NCI-H1930 (cell line): ENCODE measurements at places on chromosomes 6 and 20.

GRCh38 chr6:46440641-46441040 is 50.6 kb downstream of the RCAN2 start:
- DNase-seq, result no peak

GRCh38 chr20:35604449-35604747 is 11.2 kb upstream of the SPAG4 start:
- DNase-seq, result peak; percentile 33

DNA sequence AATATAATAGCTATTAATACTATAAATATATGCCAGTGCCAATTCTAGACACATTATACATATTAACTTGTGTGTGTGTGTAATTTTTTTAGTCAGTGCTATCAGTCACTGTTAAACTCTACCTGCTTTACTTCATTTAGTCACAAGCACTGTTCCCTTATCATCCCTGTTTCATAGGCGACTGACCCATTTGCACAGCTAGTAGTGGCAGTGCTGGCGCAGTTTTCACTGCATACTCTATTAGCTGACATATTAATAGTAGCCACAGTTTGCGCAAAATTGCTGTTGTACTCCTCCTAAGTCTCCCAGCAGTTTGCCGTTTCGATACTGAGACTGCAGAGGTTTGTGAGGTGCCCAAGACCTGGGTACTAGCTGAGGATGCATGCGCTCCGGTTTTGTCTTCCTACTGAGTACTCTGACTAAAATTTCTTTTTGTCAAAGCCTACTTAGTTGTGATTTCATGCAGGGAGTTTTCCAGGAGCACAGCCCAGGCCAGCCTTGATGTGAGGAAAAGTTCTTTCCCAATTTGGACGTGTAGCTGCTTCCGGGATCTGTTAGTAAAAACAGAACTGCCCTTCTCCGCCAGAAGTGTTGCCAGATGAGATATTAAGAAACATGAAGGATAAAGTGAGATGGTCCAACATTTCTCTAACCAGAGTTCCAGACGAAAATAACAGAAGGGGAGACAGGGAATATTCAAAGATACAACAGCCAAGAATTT is 5.6 kb downstream of the BAG2 start:
- DNase-seq, result no peak

- no peak for DNase-seq
Measured at GRCh38 chr6:166752097-166752496, 125.0 kb upstream of the RPS6KA2 start.

- DNase-seq, result no peak
Measured at GRCh38 chr6:17361013-17361412, 32.4 kb upstream of the CAP2 start.

GRCh38 chr20:20366876-20367574 is 879 bp upstream of the INSM1 start:
- peak; percentile 80 for DNase-seq

DNA sequence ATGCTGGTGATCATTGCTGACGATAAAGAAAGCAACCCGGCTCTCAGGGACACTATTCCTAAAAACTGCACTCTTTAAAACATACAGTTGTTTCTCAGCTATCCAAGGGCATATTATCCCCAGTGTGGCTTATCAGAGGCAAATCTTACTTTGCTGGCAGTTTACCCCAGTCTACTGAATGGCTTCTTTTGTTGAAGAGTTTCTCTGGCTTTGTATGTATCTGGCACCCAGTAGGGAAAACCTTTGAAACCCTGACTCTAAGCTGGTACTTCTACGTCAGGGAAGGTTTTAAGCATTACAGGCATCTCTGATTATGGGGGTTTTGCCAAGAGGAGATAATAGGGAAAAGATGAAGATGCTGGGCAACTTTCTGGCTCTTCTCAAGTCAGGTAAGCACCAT is 637.6 kb upstream of the CHD6 start:
- no peak for DNase-seq

DNA sequence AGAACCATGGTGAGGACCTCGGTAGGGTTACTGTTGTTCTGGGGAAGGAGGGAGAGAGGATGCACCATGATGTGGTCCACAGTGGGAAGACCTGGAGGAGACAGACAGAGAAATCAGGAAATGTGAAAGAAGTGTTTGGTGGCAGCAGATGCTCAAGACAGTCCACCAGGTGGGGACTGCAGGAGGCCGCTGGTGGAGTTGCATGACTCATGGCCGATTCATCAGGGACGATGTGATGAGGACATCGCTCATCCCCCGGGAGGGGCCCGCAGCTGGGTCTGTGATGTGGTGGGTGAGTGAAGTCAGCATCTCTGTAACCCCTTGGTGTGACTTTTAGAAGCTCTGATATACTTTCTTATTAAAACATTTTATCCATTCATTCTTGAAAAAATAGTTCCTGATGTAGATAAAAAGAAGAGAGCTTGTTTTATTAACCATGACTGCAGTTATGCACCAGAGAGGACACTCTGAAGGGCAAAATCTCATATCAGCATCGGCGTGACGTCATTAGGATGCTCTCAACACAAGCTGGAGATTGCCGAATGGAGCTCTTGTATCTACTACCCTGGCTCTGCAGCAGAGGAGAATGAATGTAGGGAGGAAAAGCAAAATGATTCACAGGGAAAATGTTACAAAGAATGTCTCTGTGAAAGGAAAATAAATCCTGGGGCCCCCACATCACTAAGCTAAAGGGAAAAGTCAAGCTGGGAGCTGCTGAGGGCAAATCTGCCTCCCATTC is 71.2 kb downstream of the RAMACL start:
- DNase-seq, result no peak

DNA sequence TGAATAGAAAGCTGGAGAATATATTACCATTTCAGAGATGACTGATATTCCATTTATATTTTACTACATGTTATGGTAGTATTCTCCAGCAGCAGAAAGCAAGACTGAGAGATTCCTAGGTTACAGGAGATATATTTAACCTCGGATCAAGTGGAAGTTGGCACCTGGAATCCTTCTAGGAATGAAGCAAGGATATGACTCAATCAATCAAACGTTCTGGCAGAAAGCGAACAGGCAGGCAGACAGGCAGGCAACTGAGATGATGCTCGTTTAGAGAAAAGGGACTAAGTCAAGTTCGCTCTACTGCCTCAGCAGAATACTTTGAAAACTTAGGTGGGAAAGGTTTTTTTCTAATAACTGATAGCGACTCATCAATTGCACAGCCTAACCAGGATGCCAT is 46.2 kb downstream of the PAK5 start:
- no peak for DNase-seq

- DNase-seq, result no peak
Measured at GRCh38 chr6:144139817-144140216, 10.5 kb upstream of the STX11 start.

DNA sequence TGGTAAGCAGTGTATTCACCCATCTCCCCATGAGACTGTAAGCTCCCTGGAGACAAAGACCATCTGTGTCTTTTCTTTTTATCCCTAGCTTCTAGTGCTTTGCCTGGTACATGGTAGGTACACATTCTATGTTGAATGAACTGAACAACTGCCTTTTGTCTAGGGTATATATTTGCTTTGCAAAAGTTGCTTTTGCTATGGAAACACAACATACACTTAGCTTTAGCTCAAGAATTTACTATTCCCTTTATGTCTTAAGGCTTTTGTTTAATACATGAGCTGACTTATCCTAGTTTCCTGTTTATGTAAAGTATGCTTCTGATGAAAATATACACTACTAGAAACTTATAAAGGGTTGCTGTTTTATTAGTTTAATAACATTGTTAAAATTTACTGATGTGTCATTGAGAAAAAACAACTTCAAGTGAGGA is 198.2 kb downstream of the PRL start:
- DNase-seq, result peak; percentile 22

DNA sequence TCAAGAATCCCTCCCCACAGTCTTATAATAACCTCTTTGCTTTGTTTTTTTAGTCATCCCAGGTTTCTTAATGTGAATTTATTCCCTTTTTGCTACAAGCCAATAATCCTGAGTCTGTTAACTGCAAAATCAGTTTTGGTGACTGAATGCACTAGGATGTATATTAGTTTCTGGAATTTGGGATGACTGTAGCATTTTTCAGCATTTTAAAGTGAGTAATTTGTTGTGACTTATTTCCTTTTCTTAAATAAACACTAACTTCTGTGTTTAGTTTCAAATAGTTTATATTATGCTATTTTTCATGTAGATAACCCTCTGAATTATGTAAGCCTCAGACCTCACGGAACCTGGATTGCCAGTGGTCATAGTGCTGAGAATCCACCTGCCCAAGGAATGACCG is 5.5 kb downstream of the CST1 start:
- no peak for DNase-seq

DNA sequence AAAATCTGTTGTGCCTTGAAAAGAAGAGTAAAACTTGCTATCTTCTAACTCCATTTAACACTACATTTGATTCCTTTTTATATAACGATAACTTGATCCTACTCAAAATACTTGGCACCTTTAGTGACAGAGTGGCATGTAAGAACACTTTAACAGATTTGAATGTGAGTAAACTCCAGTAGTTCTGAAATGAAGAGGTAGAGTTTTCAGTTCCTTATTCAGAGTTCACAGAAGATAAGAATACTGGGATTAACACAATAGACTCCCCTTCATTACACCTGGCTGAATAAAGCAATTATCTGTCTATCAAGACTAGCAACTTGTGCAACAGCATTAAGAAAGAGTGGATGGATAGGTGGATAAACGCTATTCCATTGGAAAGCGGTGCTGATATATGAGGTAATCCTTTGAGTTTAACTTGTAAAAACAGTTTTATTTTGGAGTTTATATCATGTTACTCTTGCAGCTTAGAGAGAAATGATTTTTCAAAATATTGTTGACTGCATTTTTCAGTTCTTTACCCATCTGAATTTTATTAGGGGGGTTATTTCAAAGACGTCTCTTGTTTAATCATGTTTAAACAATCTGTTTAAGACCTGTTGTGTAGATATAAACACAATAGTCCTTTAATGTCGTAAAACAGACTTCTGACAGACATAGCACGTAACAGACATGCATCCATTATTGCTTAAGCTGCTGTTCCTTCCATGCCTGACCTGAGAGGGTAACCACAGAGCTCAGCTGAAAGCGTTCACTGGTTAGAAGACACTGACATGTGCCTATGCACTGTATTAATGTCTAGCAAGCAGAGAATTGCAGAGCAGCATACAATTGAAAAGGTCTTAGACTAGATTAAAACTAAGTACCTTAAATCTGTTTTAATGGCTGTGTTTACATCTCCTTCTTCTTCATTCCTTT is 102.4 kb upstream of the SUPT3H start:
- DNase-seq, result no peak

DNA sequence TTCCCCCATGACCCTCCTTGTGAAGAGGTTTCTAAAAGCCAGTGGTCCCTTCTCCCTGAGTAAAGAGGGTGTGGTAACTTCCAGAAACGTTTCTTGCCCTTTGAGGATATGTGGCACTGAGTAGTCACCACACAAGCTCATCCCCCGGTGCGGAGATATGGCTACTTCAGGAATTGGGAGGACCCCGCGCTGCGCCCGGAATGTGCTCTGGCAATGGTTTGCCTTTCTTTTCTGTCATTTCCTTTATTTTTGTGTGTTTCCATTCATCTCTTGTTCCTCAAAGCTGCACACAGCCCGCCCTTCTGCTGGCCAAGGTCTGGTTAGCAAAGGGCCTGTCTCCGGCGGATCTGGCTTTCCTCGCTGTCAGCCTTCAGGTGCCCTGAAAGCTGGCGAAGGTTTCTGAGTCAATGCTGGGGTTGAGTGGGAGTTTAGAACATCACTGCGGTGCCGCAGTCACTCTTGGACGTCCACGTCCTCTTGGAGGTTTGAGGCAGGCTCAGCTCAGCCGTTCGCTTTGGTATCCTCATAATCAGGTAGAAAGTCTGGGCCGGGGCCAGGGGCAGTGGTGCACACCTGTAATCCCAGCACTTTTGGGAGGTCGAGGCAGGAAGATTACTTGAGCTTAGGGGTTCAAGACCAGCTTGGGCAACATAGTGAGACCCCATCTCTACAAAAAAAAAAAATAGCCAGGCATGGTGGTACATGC is 67.2 kb downstream of the TCP11 start:
- DNase-seq, result no peak

DNA sequence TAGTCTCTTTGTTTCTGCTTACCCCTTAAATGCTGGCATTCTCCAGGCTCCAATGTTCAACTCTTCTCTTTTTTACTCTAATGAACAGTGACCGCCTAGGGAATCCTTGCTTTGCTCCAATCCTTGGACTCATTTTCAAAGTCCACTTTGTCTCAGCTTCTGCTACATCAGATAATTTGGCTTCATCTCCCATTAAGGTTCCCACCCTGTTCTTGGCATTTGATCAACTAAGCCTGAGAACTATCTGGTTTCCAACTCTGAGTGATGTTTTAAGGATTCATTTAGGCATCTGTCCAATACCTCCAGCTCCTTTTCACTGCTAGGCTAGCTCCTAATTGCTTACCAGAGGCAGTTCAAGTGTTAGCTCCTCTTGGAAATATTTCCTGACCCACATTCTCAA is 64.9 kb downstream of the ME1 start:
- no peak for DNase-seq

- no peak for DNase-seq
Measured at GRCh38 chr20:49690899-49691620, 22.6 kb downstream of the B4GALT5 start.

GRCh38 chr6:132479131-132479530 is 33.8 kb downstream of the STX7 start:
- DNase-seq, result no peak

DNA sequence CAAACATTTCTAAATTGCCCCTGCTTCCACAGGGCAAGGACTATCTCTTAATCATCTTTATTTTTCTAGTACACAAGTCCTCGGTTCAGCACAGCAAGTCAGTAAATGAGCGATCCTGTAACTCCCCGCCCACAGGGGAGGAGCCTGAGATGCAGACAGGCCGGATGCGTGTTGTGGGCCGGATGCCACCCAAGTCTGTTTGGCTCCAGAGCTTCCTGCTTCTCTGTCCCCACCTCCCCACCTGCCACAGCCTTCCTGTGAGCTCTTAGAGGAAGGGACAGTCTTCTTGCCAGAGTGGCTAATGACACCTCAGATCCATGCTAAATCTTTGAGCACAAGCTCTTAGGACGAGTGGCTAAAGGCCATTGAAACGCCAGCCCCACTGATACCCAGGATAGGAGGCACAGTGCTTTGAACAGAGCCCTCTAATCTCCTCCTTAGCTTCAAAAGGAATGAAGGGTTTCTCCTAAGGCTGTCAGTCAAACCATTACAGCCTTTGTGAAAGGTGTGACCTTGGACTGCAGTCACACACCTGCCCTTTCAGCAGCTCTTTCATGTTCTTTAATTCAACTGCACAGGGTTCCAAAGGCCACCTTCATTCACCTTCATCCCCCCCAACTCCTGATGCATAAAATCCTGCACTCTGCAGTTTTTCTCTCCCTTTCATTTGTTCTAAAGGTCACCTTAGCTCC is 264.3 kb downstream of the TFAP2C start:
- no peak for DNase-seq

GRCh38 chr6:47306887-47307286 is 2.8 kb downstream of the TNFRSF21 start:
- DNase-seq, result no peak

- DNase-seq, result no peak
Measured at GRCh38 chr20:37651932-37652331, 41.9 kb upstream of the CTNNBL1 start.

DNA sequence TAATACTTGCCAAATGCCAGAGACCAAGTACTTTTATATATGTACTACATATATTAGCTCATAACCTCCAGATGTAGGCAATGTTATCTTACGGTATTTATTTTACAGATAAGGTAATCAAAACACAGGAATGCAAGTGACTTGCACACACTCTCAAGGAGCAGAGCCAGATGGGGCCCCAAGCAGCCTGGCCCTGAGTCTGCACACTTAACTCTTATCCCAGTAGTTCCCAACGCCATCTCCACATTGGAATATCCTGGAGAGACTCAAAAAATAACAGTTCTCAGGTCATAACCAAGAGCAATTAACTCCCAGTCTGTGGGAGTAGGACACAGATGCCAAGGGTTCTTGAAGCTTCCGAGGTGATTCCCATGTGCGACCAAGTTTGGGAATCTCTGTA is 398.7 kb downstream of the PHF3 start:
- DNase-seq, result no peak
